ENCODE measurements at places on chromosomes 6 and 20. TPM values are rescaled to one million over a fixed set of nuclear protein-coding genes. Genes with fewer than 3 reads are reported as not detected.

- H3K27me3 ChIP-seq: peaks cover 26% of the 10 kb centered on the region
- H3K4me3 ChIP-seq: no peak overlapping the region
- DNase-seq: peak; percentile 14
- H3K36me3 ChIP-seq: no peaks in the 10 kb centered on the region
Observed at GRCh38 chr20:61599541-61599992, 347.5 kb downstream of the CDH4 start.

GRCh38 chr20:49237531-49237930 lies 18.3 kb downstream of the DDX27 start:
- no peak for DNase-seq
- H3K4me3 ChIP-seq: no peak overlapping the region
- H3K4me1 ChIP-seq: no peaks in the 10 kb centered on the region
- H3K27me3 ChIP-seq: no peaks in the 10 kb centered on the region
- no peak overlapping the region for H3K27ac ChIP-seq

GRCh38 chr6:32885698-32886286 lies 31.8 kb downstream of the PSMB9 start:
- no peaks in the 10 kb centered on the region for H3K36me3 ChIP-seq
- DNase-seq: no peak
- H3K27ac ChIP-seq: no peak overlapping the region

GRCh38 chr6:138618168-138618567 lies 118.9 kb upstream of the NHSL1 start:
- no peak overlapping the region for H3K27ac ChIP-seq
- H3K27me3 ChIP-seq: no peaks in the 10 kb centered on the region
- no peak overlapping the region for H3K4me3 ChIP-seq
- no peaks in the 10 kb centered on the region for H3K4me1 ChIP-seq

- no peaks in the 10 kb centered on the region for H3K36me3 ChIP-seq
- H3K27me3 ChIP-seq: no peaks in the 10 kb centered on the region
- H3K4me1 ChIP-seq: no peaks in the 10 kb centered on the region
- H3K4me3 ChIP-seq: no peak overlapping the region
- H3K27ac ChIP-seq: no peak overlapping the region
Observed at GRCh38 chr6:69984506-69984905, 118.2 kb downstream of the COL19A1 start.

Gene SMOC2
- polyA plus RNA-seq: 18.8 TPM

Data from stomach (tissue), 19 donors.